T-cell (primary cell): ENCODE measurements at places on chromosomes 5 and 9.
A peak's percentile ranks its signal among the peaks of the same experiment; 100 is the strongest.

DNA sequence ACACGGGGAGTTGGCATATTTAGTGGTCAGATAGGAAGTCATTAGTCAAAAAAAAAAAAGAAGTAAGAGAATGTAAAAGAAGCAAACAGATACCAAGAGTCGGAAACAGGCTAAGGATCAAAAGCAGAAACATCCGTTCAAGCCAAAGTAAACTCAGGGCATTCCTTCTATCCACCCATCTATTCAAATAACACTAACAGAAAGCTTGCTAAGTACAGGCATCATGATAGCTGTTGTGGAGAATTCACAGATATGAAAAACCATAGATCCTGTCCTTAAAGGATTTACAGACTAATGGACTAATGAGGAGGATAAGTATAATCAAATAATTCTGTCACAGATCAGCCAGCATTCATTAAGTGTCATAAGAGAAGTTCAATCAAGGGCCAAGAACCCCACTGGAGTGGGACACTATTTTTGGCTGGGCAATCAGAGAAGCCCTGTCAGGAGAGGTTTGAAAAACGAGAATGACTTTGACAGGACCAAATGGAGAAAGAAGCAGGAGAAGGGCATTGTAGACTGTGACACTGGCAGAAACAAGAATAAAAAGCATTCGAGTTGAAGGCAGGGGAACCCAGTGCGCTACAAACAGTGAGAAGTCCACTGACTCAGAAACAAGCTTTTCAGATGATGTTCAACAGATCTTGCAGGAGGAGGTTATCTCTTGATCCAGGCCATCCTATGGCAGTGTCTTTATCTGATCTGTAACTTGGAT lies 154.2 kb upstream of the TSLP start:
- no peak for DNase-seq

- no peak for DNase-seq
Measured at GRCh38 chr9:1008216-1008615, 31.8 kb downstream of the DMRT3 start.

DNA sequence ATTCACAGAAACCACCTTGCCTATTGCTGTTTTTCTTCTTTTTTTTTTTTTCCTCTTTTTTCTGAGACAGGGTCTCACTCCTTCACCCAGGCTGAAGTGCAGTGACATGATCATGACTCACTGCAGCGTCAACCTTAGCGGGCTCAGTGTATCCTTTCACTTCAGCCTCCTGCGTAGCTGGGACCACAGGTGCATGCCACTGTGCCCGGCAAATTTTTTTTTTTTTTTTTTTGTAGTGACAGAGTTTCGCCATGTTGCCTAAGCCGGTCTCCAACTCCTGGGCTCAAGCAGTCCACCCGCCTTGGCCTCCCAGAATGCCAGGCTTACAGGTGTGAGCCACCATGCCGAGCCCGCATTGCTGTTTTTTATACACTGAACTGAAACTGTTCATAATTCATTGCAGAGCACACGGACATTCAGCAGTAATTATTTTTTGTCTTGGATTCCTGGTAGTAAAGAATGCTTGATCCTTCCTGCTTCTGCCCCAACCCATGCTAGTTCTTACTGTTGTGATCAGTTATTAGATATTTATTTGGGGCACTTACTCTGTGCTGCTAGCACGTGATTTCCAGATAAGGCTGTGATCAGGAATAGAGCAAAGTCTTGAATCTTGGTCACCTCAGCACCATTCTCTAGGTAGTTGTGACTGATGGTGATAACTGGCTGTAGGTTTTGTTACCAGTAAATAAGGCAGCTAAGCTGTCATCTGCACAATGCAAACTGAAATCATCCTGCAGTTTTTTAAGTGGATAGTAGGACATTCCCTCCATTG lies 14.0 kb downstream of the MAP3K1 start:
- peak; percentile 41 for DNase-seq

DNA sequence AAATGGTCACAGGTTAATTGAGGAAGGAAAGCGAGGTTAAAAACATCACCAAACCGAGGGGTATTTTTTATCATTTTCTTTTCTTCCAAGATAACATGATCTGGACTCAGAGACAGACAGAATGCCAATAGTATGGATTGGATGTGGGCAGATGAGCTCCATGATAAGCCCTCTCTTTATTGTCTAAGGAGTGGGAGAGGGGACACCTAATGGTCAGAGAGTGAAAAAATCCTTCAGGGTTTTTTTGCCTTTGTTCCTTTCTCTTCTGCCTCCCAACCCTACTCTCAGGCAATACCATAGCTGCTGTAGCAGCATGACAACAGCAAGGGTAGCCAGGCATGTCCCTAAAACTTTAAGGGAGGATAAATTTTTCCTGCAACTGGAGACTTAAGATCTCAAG lies 94.7 kb downstream of the DIRAS2 start:
- no peak for DNase-seq

DNA sequence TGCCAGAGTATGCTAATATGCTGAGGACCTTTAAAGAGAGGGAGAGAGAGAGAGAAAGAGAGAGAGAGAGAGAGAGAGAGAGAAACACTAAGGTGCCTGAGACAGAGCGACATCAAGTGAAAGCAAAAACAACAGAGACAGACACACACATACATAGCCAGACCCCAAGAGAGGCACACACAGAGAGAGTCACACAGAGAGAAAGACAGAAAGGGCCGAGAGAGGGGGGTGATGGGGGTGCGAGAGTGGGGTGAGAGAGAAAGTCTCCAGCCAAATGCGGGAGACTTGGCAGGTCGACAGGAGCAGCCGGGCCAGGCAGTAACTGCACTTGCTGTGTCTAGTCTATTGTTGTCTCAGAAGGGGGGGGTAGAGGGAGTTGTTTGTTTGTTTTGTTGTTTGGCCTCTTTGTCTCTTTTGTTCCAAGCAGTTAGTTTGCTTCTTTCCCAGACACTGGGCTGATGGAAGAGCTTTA lies 30.1 kb upstream of the NFIB start:
- DNase-seq = no peak

DNA sequence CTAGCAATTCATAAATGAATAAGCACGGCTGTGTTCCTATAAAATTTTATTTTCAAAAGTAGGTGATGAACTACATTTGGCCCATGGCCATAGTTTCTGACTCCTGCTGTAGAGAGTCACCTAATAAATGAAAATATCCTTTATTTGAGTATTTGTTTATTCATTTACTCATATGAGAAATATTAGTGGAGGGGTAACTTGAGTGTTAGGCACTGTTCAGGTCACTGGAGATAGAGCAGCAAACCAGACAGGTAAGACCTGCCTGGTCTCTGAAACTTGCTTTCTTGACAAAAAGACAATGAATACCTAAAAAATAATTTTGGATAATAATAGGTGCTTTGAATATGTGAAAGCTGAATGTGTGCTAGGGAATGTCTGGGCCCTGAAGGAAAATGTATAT lies 68.8 kb downstream of the YIPF5 start:
- no peak for DNase-seq

DNA sequence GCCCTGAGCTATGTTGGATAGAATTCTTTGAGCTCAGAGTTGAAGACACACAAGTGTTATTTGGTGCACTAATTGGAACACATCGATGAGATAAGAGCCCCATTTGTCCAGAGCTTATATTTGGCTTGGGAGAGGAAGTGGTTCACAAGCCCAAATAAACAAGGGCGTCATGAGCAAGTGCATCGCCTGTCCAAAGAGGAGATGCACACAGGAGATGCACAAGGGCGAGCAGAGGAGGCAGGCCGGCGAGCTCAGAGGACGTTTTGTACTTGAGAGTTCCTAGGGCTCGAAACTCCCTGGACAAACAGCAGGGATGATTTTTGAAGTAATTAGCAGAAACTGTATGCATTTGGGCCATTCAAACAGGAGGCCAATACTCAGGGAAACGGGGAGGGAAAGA lies 212.8 kb upstream of the IRX1 start:
- DNase-seq = no peak

GRCh38 chr5:173211284-173211683 lies 23.7 kb downstream of the NKX2-5 start:
- DNase-seq = no peak

DNA sequence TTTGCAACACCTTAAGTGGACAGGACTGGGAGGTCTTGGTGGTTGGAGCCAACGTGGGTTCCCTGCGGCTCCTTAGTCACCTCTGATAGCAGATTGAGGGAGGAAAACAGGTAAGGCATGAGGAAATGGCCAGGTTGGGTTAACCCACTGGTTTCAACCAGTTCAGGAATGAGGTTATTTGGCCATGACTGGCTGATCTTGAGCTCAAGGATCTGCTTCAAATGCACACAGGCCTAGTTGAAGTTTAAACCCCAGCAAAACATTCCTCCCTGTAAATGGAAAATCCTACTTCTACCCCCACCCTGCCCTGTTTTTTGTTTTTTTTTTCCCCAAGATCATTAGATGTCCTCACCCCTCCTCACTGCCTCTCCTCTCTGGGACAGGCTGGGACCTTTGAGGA lies 3.2 kb upstream of the NUP214 start:
- DNase-seq = no peak

DNA sequence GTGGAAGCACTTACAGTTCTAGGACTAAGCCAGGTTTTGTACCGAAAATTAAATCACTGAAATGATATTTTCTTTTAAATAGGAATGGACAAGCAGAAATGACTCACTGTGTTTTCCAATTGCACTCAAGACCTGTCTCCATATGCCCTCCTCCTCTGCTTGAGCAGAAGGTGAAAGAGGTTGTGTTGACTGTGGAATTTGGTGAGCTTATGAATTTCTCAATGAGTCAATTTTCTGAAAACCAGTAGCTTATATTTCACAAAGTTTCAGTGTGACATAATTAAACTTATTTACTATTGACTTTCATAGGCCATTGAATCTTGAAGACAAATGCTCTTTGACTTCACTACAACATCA lies 249.9 kb downstream of the NPR3 start:
- no peak for DNase-seq

DNA sequence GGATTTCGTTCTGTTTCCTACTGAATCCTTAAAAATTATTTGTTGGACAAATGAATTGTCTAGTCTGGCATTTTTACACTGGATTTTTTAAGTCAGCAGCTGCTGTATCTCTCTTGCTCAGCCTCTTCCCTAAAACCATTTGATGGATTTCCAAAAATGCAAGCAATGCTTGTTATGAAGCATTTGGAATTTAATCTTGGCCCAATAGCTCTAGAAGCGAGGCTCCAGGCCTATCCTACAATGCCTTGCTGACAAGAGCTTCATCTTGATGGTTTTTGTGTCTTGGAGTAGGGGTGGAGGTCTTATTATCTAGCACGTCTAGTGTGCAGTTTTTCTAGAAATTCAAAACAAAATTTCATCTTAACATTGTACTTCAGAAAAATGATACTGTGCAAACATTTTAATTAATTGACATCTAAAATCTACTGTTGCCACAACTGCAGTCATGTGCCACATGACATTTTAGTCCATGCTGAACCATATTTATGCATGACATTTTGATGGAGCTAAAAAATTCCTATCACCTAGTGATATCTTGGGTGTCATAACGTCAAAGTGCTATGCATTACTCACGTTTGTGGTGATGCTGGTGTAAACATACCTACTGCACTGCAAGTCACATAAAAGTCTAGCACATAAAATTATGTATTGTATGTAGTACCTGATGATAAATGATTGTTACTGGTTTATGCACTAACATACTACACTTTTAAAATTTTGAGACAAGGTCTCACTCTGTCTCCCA lies 5.9 kb upstream of the RAD23B start:
- DNase-seq = no peak

GRCh38 chr5:88883836-88884607 lies 1.0 kb upstream of the MEF2C start:
- no peak for DNase-seq

DNA sequence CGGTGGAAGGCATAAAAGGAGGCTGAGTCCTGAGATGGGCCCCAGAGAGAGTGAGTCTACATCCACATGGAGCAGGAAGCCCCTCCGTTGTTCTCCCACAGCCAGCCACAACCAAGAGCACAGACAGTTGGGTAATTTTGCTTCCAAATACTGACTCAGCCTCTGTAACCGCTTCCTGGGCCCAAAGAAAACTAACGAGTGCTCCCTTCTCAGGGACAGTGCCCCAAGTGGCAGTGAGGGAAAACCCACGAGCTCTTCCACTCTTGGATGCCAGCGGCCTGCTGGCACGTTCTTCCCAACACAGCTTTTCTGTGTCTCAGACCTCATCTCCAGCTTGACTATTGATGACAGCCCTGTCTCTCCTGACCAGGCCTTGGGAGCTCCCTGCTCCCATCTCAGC lies 207.6 kb downstream of the FSTL4 start:
- no peak for DNase-seq

- DNase-seq = no peak
Measured at GRCh38 chr5:18968966-18969365, 1019.0 kb downstream of the CDH18 start.

DNA sequence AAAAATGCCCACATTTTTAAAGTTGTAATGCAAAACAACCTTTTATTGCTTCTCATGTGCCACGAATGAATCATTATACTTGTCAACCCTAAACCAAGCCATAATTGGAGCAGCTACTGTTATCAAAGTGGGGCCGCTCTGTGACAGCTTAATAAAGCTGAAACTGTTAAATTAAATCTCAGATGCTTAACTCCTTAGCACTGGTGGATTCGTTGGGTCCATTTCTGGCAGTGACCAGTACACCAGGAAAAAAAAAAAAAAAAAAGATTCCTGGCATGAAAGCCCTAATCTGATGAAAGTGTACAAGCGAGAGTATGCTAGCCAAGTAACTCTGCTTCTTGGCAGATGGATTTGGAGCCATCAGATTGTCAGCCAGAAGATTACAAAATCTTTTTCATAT lies 164.8 kb downstream of the ZSWIM6 start:
- DNase-seq = no peak

DNA sequence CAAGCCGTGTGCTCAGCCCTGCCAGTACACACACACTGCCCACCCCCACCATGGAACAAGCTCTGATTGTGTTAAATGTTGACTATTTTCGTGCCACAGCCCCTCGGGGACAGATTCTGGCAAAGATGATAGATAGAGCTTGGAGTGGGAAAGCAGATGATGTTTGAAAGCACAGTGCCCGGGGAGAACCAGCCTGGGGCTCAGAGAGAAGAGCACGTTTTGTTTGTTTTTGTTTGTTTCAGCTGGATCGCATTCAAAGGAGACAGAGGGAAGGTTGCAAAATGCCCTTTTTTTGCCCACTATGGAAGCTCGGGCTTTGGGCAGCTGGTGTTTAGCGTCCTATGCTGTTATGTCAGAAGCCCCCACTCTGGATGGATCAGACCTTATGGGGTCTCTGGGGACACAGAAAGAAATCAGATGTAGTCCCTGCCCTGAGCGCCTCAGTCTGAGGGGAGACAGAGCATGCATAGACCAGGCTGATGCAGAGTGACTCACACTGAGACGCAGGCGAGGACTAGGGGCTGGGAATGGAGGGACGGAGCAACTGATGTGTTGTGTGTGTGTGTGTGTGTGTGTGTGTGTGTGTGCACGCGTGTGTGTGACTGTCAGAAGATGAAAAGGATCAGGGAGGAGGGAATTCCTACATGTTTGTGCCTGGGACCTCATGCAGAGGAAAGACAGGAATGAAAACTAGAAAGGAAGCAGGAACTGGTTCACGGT lies 229.7 kb downstream of the MELK start:
- no peak for DNase-seq

GRCh38 chr9:124660341-124660801 lies 110.7 kb downstream of the NR6A1 start:
- no peak for DNase-seq
